Endothelial cell (in vitro differentiated cells): ENCODE measurements at places on chromosomes 4 and X.

DNA sequence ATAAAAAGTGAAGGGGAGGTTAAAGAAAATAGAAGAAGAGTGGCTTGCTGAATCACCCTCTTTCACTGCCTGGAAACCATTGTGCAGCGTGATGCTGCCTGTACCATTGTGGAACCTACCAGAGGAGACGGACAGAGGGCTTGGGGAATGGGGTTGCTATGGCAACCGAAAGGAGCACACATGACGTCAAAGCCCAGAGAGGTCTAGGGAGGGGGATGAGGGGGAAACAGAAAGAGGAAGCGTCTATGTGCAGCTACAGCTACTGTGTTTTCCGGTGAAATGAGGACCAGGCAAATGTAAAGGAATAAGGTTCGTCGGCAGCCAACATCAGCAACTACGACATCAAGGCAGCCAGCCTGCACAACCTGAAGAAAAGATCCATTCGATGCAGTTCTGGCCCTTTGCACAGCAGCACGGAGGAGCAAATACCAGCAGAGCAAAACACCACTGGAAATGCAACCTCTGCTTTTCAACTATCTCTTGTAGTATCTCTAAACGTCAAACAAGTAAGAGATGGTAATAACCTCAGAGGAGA is at the start of gene MAPK10:
TSS of gene MAPK10 (minus strand) at position 110 of the 535 bp plus-strand sequence.
- peak; percentile 63 for DNase-seq

GRCh38 chrX:37871626-37872302 is 24.4 kb upstream of the DYNLT3 start:
- DNase-seq: no peak

DNA sequence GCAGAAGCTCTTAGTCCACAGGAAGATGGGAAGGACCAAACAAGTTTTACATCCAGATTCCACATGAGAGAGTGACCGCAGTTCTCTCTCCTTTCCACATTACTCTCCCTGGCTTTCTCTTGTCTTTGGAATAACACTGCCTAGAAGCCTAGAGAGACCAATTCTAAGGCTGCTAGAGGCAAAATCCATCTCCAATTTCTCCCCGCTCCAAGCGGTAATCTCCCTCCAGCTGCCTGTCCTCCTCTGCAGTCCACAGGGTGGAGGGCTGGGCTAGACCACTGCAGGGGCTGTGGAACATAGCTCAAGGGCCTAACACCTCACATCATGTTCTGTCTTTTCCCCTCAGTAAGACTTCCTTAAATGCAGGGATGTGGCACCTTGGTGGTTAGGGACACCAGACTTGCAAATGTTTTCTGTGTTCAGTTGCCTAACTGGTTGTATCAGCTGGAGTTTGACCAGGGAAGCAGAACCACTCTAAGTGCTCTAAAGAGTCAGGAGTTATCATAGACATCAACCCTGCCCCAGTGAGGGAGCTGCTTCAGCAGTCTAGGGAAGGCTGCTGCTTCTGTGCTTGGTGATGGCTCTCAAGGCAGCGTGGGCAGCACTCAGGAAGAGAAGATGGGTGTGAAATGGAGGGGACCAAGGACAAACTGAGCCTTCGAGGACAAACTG is 423.1 kb downstream of the BCOR start:
- DNase-seq: no peak

DNA sequence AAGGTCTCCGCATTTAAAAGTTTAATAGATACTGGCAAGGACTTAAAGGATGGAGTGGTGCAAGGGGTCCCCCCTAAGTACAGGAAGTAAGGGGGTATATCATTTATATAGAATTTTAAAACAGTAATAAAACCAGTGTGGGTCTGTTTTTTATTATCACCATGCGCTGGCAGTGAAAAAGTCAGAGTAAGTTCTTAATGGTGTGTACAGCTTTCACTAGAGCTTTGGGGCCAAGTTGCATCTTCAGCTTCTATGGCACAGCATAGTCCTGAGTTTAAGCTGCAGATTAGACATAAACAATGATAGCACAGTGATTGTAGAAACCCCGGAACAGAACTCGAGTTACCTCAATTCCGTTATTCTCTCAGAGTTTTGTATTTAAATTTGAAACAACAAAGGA is 27.6 kb downstream of the RHOH start:
- DNase-seq: no peak

DNA sequence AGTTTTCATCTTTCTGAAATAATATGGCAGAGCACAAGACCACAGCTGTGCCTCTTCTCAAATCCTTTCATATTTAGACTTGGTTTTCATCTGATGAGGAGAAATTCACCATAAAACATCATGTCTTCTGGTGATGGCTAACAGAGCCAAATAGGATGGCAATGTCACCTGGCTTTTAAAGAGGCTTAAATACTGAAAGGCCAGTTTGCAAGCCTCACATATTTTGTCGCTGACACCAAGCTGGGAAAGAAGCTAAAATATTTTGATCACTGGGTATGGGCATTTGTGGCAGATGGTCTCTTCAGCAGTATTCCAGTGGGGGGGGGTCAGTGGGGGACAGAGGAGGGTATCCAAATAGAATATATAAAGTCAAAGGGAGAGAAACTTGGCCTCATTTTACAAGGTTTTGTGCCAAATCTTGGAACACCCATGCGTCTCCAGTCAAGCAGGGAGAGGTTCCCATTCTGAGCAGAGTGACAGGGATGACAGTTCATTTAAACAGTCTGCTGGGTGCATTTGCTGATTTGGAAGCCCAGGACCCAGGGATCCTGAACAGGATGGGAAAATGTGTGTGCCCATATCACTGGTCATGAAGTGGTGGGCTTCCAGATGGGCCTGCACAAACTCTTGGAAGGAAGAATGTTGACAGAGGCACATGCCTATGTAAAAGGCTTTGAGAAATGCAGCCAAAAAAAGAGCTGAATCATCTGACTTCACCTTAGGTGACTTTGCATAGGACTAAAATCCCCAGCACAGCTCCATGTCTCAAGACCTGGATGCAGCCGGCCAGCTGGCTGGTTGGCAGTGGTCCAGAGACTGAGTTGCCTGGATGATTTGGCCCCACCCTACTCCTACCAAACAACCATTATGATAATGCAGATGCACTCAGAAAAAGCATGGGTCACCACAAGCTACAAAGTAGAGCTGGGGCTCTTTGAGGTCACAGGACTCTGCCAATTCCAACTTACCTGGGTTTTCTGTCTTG is 484.4 kb upstream of the NR3C2 start:
- DNase-seq: no peak

- DNase-seq: no peak
These were observed 12.5 kb downstream of the OGT start for GRCh38 chrX:71545364-71545763.

DNA sequence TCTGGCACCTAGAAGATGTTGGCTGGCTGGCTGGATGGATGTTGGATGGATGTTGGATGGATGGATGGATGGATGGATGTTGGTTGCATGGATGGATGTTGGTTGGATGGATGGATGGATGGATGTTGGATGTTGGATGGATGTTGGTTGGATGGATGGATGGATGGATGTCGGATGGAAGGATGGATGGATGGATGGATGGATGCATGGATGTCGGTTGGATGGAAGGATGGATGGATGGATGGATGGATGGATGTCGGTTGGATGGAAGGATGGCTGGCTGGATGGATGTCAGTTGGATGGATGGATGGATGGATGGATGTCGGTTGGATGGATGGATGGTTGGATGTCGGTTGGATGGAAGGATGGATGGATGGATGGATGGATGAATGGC is 96.7 kb downstream of the PSAPL1 start:
- no peak for DNase-seq

- DNase-seq: no peak
These were observed 69.3 kb downstream of the HHIP start for GRCh38 chr4:144715230-144715629.

GRCh38 chr4:52755426-52755825 is 4.2 kb upstream of the ERVMER34-1 start:
- DNase-seq: no peak

GRCh38 chr4:1416051-1416947 is 10.1 kb upstream of the NKX1-1 start:
- DNase-seq: peak; percentile 3

GRCh38 chr4:39814403-39815185 is 116.7 kb downstream of the UBE2K start:
- DNase-seq: no peak

GRCh38 chr4:102707150-102707549 is 53.6 kb downstream of the MANBA start:
- DNase-seq: no peak

DNA sequence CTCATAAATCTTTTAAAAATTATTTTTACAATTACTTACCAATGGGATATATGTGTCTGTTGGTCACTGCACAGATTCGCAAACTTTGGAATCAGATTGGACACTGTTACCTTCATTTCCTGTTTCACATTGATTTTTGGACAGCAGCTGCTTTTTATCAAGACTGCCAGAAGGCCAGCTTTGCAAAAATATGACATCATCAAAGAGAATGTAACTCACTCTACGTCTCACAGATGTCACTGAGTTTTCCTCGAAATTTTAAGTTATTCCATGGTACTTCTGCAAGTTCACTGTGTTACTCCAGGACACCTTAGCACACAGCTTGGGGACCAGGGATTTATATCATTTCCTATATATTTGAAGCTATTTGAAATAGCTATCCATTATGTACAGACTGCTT is 31.8 kb upstream of the MAGEB2 start:
- no peak for DNase-seq

GRCh38 chrX:33741807-33742206 is 390.3 kb downstream of the FAM47A start:
- DNase-seq: no peak

GRCh38 chr4:174554231-174554728 is 32.0 kb upstream of the HPGD start:
- no peak for DNase-seq

DNA sequence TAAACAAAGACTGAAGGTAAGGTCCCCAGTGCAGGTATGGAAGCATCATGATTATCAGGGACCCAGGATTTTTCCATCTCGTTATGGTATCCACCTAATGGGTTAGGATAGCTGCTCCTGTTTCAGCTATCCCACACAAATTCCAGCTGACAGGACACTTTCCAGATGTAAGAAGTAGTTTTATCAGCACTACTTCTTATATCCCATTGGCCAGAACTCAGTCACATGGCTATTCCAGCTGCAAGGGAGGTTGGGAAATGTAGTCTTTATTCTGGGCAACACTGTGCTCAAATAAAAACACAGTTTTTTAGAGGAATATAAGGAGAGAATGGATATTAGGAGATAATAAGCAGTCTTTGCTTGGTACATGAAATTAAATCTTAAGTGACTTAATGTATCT is 96.7 kb downstream of the SRPX start:
- no peak for DNase-seq

- no peak for DNase-seq
These were observed 1.4 kb upstream of the SORCS2 start for GRCh38 chr4:7190691-7191545.

DNA sequence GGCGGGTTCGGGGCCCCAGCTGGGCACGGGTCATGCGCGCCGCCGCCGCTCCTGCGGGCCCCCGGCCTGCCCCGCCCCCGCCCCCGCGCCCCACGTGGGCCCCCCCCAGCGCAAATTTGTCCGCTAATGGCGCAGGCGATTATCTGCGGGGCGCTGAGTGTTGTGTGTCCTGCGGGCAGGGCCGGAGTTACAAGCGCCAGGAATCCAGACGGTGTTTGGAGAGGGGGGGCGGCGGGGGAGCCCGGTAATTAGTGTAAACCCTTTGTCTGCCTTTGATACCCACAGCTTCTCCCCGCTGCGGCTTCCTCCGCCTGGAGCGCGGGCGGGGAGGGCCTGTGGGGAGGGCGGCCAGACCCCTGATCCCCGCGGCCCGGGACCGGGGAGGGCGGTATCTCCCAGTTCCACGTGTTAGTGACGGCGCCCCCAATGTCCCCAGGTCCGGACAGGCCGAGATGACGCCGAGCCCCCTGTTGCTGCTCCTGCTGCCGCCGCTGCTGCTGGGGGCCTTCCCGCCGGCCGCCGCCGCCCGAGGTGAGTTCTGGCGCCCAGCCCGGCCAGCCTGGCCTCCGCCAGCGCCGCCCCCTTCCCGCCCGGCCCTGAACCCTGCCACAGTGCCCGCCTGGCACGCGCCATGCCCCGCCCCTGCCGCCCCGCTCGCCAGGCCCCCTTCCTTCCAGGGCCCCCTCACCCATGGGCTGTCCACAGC is 761 bp downstream of the FGFRL1 start:
- no peak for DNase-seq

- DNase-seq: no peak
These were observed 37.6 kb upstream of the NALF2 start for GRCh38 chrX:69466546-69466945.

DNA sequence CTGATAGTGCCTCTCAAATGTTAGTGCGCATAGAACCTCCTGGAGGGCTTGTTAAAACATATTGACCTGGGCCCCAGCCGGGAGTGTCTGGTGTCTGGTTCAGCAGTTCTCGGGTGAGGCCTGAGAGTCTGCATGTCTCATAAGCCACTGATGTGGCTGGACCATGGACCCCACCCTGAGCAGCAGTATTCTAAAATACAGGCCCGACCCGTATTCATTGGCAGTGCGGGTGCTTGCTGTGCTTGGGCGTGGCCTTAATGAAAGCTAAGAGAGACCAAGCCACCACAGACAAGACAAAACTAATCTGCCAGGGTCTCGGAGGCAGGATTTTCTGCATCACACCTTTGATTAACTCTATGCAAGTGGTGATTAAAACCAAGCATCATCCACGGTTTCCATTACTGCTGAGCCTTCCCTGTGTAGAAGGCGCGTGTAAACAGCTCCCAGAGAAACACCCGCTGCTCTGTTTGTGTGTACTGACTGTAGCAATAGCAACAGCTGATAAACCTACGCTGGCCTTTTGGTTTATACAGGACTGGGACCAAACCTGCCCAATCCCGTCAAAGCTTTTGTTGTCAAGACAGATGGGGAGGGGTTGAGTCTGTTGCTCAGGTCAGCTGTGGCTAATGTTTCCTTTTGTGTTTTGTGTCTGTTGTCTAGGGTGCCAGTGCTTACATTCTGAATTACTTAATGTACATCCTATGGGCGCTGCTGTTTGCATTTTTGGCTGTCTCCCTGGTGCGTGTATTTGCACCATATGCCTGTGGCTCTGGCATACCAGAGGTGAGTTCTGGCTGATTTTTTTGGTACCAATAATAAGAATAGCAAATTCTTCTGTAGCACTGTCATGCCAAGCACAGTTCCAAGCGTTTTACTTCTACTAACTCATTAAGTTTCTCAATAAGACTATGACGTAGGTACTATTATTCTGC is 40.8 kb downstream of the CLCN4 start:
- no peak for DNase-seq

DNA sequence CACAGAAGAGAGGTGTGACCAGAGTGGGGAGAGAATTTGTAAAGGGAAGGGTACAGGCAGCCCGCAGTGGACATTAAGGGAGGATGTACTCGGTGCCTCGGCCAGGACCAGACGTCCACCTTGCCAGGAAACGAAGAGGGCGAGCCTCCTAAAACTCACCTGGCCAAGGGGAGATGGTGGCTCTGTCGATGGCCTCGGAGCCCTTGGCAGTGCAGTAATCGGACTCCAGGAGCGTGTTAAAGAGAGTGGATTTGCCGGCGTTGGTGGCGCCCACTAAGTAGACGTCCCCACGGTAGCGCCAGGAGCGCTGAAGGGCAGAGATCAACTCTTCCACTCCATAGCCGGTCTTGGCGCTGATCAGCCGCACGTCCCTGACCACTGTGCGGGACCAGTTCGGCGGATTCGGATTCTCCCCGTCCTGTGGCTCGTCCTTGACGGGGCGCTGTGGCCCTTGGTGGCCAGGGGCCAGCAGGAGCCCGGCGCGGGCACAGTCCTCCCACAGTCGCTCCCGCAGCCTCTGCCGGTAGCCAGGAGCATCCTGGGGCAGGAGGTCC is 1.0 kb downstream of the NOA1 start:
- DNase-seq: no peak

- DNase-seq: no peak
These were observed 60.7 kb upstream of the PGM2 start for GRCh38 chr4:37765741-37766140.
